Muscle of arm (tissue), 14 donors: ENCODE measurements at places on chromosomes 6 and 20. TPM values are rescaled to one million over a fixed set of nuclear protein-coding genes. Genes with fewer than 3 reads are reported as not detected.

Gene FAM83C
- 4.5 TPM for polyA plus RNA-seq

Gene PNPLA1
- polyA plus RNA-seq = not detected

Gene HLA-DOA
- 0.85 TPM for polyA plus RNA-seq

GRCh38 chr20:3044336-3044965 is 1.0 kb downstream of the GNRH2 start:
- no peak for DNase-seq

- DNase-seq = no peak
Observed at GRCh38 chr6:13447949-13448724, 39.3 kb downstream of the GFOD1 start.

GRCh38 chr20:45934046-45934585 is 367 bp upstream of the PCIF1 start:
- peak; percentile 77 for DNase-seq
